Mesothelial cell of epicardium (in vitro differentiated cells): ENCODE measurements at places on chromosomes 5 and 9.

DNA sequence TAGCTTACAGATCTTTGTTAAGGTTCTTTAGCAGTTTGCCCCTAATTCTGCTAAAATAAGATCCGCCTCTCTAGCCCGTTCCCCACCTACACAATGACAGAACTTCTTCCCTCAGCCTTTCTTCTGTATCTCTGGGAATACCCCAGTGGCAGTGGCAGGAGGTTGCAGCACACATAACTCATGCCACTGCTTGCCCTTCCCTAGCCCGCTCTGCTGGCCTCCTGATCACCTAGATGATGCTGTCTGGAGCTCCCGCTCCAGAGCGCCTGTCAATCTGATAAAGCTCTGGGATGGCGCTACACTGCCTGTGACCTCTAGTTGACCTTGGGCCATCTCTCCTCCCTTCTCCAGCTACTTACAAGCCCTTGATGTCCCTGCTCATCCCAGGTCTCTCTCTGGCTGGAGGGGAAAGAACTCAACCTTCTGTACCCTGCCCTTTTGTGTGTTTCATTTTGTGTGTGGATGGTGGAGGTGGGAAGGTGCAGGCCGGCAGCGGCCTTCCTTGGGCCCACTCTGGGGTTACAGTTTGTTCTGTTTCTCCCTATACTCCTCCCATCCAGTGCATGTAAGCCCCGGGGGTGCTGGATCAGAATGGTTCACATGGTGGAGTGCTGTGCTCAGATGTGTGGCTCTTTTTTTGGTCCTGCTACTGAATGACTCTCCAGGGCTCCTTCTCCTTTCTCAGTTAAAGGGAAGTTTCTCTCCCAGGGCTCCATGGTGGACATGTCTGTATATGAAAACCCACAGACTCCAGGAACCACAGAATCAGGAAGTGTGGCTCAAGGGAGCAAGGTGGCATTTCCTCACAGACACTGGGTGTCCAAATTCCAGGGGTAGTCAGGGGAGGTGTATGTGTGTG is 29.1 kb downstream of the MTX3 start:
- DNase-seq: no peak

- DNase-seq: no peak
Observed at GRCh38 chr9:83327323-83327722, 210.9 kb downstream of the FRMD3 start.

- DNase-seq: no peak
Observed at GRCh38 chr5:135966165-135966564, 11.4 kb upstream of the LECT2 start.

DNA sequence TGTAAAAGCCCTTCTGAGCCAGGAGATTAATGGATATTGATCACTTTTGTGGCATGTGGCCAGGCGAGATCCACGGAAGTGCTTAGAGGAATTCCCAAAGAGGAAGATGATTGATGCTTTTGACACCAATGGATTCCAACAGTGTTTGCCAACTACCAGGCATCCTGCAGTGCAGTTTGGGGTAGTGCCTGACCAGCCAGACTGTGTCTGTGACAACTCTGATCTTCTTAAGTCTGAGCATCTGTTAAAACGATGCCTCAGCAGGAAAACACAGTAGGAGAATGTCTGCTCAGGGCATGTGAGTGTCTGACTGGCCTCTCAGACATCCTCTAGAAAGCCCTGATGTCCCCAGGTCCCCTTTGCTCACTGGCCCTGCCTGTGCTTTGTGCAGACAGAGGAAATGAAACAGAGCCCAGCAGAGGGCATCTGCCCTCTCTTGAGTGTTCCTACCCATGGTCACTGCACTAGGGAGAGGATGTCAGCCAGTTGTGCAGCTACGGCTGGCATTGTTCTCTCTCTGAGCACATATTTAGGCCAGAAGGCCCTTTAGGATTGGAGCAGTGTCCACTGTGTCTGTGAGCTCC is 57.0 kb downstream of the TRPC7 start:
- no peak for DNase-seq

DNA sequence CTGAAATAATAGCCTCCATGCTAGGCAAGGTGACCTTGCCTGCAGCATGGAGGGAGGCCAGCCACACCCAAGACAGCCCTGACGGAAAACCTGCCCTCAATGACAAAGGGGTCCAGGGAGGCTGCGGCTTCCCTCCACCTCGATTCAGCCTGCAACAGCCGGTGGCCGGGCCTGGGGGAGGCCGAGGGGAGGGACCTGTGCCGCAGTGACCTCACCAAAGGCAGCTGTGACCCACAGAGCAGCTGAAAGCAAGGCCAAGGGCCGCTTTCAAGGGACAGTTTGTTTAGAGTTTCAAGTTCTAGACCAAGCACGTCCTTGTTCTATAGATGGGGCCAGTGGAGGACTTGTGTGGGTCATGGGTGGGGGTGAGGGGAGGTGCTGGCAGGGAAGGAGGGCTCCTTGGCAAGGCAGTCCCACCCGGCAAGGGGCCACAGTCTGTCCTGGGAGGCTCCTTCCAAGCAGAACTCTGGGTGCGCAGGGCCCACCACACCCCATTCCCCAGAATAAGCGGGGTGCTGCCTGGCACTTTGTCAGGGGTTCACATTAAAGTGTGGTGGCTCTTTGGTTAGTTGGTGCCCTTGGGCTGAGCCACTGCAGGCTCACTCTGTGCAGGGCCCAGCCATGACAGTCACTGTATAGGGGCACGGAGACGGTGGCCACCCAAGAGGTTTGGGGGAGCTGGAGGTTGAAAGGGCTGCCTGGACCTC is 226.5 kb downstream of the FANCC start:
- DNase-seq: no peak
